Stimulated activated CD8-positive, alpha-beta memory T cell treated with anti-CD3 and anti-CD28 coated beads, Interleukin-7, amount 100 ng/mL, for 1 hour (primary cell): ENCODE measurements at places on chromosomes 7 and 10.

DNA sequence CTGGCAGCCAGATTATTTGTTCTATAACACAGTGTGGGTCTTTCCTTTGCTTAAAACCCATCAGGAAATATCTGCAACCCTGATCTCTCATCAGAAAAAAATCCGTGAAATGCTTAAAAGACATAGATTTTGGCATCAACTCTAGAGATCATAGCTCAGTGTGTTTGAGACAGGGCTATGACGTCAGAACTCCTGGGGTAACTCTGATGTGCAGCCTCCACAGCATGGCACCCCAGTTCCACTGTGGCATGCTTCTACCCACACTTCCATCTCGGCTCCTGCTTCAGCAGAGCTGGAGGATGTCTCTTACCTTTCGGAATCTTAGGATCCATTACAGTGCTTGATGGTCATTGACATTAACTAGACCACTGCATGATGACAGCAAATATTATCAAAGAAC, 205.7 kb downstream of the LHFPL3 start:
- no peak for DNase-seq

- DNase-seq = no peak
These were observed 11.5 kb downstream of the CNNM1 start for GRCh38 chr10:99340650-99341049.

DNA sequence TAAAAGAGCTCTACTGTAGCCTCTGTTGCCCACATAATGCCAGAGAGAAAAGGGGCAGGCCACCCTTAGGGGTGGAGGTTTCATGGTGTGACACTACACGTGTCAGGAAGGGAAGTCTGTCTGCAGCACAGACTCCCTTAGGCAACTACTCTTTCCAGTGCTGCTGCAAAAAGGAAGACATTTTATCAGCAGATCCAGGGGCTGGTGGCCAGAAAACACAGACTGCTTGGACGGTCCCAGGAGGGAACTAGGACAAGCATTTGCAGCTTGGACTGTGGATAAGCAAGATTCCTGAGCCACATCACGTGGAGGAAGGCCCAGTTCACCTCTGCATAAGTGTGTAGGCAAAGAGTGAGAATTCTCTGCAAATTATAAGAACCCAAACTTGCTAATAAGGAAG, 220.8 kb downstream of the FANK1 start:
- DNase-seq = no peak

- DNase-seq = no peak
These were observed 255.0 kb upstream of the SEMA3C start for GRCh38 chr7:81173766-81174281.

DNA sequence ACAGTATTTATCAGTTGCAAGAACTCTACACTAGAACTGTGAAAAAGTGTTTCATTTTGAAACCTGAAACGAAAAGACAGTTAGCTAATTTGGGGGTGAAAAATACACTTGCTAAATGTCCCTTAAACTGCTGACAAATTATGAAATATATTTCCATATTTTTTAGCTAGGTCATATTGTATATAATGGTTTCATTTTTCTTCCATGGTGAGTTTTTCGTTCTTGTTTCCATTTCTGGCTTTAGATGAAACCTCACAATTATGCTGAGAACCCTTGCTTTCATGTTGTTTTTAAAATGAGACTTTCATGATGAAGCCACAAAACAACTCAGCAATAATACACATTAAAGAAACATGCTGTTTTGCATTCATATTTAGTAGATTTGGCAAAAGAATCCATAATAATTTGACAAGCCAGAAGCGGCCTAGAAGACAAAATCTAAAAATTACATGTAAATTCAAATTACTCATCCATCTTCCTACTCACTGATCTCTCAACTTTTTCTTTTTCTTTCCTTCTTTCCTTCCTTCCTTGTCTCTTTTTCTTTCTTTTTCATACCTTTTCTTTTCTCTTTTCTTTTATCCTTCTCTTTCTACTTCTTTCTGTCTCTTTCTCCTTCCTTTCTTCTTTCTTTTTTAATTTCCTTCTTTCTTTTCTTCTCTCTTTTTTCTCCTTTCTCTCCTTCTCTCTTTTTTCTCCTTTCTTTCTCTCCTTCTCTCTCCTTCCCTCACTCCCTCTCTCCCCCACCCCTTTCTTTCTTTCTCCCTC, 46.5 kb upstream of the ITGB8 start:
- DNase-seq = no peak

- DNase-seq = no peak
These were observed 378.8 kb upstream of the PODXL start for GRCh38 chr7:131935180-131935579.

DNA sequence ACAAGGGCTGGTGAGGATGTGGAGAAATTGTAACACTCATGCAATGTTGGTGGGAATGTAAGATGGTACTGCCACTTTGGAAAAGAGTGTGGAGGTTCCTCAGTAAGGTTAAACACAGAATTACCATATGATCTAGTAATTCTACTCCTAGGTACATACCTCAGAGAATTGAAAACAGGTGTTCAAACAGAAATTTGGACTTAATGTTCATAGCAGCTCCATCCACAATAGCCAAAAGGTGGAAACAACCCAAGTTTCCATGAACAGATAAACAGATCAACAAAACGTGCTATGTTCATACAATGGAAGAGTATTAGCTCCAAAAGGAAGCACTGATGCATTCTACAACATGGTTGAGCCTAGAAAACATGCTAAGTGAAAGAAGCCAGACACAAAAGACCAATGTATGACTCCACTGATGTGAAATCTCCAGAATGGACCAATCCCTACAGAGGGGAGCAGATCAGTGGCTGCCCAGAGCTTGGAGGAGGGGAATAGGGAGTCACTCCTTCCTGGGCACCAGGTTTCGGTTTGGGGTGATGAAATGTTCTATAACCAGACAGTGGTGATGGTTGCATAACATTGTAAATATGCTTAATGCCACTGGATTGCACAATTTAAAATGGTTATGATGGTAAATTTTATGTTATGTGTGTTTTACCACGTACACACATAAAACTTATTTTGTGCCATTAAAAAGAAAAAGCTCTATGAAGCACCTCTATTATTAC, 5.7 kb upstream of the WDR86 start:
- DNase-seq = no peak

DNA sequence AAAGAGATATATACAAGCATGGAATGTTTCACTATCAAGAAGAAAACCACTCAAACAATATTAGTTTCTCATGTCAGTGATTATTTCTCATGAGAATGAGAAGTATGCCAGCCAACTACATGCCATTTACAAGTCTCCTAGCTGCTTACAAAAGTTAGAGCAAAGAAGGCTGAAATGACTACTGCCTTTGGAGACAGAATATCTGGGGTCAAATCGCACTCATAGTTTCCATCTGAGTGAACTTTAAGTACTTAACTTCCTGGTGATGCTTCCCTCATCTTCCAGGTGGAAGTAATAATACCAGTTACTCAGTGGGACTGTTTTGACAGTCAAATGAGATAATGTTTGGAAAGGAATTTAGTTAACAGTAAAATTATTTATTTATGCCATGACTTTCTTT, 42.0 kb upstream of the RHOBTB1 start:
- DNase-seq = no peak

DNA sequence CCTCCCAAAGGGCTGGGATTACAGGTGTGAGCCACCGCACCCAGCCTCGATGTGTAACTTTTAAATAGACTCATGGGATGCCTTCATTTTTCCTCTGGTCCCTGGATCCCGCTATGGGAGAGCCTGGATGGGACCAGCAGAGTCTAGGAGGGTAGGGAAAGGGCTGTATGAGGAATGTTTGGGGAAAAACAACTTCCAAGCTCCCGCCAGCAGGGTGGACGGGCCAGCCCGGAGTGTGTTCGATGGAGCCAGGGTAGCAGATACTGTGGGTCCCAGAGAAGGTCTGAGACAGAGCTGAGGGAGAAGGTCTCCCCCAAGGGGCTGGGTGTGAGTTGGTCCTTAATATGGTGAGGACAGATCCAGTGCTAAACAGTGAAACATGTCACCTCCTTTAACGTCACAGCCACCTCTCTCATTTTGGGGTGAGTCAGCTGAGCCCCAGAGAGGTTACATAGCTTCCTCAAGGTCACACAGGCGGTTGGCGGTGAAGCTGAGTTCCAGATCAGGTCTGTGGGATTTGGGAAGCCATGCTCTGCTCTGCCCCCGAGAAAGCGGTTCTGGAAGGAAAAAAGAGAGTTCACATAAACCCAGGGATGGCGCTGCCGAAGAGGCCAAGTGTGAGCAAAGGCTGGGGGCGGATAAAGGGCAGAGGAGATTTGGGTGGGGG, 66.4 kb downstream of the MYL10 start:
- no peak for DNase-seq

GRCh38 chr10:99393683-99394082, 36.7 kb downstream of the GOT1 start:
- DNase-seq = no peak

- DNase-seq = no peak
These were observed 1.2 kb downstream of the OPN4 start for GRCh38 chr10:86655596-86655995.

DNA sequence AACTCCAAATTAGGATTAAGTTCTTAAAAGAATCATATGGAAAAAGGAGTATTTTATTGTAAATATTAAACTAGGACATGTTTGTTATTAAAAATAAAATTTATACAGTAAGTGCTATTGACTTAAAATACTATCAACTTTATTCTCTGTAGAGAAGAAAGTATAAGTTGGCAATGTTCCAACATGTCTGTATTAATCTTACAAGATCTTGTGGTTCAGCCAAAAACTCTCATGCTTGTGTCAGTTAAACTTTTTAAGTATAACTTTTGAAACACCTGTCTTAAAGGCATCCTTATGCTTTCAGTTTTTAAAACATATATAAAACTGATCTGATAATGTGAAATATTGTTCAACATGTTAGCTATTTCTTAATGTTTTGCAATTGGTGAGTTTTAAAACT, 160.7 kb downstream of the ZEB1 start:
- no peak for DNase-seq

- DNase-seq = no peak
These were observed 174.8 kb upstream of the AGR3 start for GRCh38 chr7:17056491-17057142.

GRCh38 chr10:105274556-105275070, 633.5 kb downstream of the SORCS3 start:
- DNase-seq = no peak

GRCh38 chr7:155529346-155529745, 17.0 kb downstream of the CNPY1 start:
- DNase-seq = no peak

DNA sequence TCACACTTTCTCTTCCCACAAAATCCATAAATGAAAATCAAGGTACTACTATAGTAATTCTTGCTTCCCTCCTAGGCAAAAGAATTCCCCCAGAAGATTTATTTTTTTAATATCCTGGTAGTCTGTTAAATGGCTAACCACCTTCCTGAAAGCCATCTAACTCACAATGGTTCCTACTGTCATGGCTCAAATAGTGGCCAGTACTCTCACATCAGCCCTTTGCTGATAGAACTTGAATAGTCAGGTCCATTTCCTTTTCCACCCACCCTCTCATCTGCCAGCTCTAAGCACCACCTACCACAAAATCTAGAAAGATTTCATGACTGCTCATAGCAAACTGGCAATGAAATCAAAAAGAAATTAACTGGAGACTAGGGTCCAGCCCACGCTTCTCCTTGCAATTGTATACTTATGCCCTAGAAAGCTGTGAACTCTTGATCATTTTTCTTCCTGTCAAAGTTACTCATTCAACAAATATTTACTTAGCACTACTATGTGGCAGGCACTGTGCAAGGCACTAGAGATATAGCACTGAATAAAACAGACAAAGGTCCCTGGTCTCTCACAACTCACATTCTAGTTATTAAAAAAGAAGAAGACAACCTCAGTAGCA, 60.4 kb downstream of the ARMH3 start:
- no peak for DNase-seq

DNA sequence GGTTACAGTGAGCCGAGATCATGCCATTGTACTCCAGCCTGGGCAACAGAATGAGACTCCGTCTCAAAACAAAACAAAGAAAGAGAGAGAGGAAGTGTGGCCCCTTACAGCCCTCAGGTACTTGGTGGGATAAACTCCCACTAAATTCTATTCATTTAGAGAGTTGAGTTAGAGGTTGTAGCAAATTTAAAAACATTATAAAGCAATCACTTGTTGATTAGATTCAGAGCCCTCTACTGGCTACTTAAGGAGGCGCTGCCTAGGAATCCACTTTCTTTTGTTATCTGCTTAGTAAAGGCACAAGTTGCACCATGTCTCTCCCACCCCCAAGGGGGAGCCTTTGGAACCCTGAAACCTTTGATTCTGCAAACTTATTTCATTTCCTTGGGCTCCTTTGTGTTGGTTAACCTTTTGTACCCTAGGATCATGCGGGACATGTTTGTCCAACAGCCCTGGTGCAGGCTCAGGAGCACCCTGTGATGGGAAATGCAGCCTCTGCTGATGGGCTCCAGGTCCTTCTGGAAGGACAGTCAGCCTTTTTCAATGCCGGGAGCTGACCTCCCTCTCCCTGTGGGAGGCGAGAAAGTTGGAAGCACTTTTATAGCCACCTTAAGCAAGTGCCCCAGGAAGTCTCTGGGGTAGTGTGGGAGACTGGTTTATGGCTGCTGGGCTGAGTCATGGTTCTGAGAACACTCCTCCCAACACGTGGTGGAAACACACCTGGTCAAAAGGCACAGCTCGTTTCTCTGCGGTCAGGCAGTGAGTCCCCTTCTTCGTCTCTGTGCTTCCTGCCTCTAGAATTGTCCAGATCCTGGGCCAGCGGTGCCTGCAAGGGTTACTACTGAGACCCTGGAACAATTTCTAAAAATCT, 2.3 kb downstream of the HKDC1 start:
- peak; percentile 41 for DNase-seq

GRCh38 chr7:75637854-75638593, 100.7 kb downstream of the HIP1 start:
- no peak for DNase-seq

DNA sequence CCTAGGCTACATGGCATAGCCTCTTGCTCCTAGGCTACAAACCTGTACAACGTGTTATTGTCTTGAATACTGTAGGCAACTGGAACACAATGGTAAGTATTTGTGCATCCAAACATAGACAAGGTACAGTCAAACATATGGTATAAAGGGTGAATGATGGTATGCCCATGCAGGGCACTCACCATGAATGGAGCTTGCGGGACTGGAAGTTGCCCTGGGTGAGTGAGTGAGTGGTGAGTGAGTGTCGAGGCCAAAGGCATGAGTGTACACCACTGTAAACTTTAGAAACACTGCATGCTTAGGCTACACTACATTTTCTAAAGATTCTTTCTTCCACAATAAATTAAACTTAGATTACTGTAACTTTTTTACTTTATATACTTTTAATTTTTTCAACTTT, 165.7 kb downstream of the PARD3 start:
- DNase-seq = no peak

DNA sequence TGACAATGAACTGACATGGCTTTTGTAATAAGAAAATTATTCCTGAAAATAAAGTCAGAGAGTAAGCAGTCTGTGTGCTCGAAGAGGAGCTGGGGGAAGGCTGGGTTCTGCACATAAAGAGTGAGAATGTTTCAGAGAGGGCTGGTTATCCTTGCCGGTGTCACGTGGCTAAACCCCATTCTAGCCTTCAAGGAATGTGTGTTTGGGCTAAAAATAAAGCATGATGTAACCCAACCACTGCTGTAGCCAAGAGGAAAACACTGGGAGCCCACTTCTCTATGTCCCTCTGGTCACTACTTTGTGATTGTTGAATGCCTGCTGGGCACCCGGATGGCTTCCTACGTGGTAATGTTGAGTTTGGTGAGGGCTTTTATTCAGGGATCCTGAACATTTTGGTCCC, 23.5 kb downstream of the WDFY4 start:
- DNase-seq = no peak
